ENCODE measurements at places on chromosomes 3 and 15. TPM values are rescaled to one million over a fixed set of nuclear protein-coding genes. Genes with fewer than 3 reads are reported as not detected.

DNA sequence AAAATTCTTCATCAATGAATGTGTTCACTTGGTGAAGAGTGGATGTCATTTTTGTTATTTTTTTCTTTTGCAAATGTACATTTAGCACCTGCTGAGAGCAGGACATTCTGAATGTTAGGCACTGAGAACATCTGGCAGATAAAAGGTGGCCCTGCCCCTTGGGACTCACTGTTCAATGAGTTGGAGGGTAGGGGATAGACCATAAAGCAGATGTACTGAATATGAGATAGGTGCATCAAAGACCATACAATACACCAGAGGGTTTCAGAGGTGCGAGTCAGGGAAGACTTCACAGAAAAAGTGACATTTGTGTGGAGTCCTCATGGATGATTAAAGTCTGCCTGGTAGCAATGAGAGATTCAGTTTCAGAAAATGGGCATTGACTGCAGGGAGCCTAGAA lies 34.2 kb downstream of the EEFSEC start:
- no peak for DNase-seq

GRCh38 chr3:121269389-121269788 lies 276.4 kb downstream of the POLQ start:
- no peak for DNase-seq

- DNase-seq = no peak
Observed at GRCh38 chr3:7700977-7701376, 800.6 kb upstream of the LMCD1 start.

DNA sequence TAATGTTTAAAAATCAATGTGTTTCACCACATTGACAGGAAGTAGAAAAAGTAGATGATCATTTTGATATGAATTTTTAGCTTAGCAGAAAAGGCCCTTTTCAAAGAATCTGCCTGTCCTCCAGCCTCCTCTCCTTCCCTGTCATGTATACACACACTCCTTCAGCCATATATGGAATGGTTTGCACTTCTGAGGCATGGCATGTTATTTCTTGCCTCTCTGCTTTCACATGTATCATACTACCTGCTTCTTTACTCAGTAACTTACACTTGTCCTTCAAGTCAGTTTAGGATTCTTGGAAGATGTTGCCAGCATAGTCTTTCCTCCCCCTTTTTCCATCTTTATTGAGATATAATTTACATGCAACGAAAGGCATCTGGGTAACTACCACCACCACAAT lies 79.0 kb downstream of the REC114 start:
- no peak for DNase-seq

GRCh38 chr15:70633991-70634390 lies 129.4 kb downstream of the UACA start:
- no peak for DNase-seq

DNA sequence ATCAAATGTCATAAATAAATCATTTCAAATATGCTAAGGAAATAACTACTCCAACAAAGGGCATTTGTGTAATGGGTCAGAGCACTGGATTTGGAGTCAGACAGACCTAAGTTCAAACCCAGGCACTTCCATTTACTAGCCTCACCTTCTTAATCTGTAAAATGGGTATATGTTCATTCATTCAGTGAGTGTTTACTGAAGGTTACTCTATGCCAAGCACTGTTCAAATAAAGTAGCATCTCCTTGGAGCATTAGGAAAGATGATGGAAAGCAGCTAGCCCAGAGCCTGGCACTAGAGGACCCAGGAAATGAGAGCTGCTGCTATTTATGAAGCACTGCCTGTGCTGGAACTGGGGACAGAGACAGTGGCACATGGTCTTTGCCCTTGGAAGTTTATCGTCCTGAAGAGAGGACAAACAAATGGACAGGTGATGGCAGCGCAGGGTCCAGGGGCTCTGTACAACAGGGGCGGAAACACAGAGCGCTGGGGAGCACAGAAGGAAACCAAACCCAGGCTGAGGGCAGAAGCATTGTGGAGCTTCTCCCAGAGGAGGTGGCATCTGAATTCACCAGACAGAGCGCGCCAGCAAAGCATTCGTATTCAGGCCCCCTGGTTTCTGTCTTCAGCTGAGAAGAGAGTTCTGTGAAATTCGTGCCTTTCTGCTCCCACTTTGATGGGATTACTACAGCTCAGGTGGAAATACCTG lies 19.0 kb downstream of the TM4SF4 start:
- no peak for DNase-seq

GRCh38 chr3:152938974-152939636 lies 104.2 kb downstream of the P2RY1 start:
- DNase-seq = no peak

- no peak for DNase-seq
Observed at GRCh38 chr3:184332370-184333090, 4.9 kb upstream of the FAM131A start.

- peak; percentile 38 for DNase-seq
Observed at GRCh38 chr15:65870889-65871533, 1.7 kb downstream of the RAB11A start.

GRCh38 chr3:146087116-146087515 lies 73.9 kb downstream of the PLOD2 start:
- no peak for DNase-seq

- peak; percentile 21 for DNase-seq
Observed at GRCh38 chr15:43132830-43133429, 456 bp upstream of the TMEM62 start.

GRCh38 chr3:69738859-69739203 lies 433 bp upstream of the MITF start:
- no peak for DNase-seq

DNA sequence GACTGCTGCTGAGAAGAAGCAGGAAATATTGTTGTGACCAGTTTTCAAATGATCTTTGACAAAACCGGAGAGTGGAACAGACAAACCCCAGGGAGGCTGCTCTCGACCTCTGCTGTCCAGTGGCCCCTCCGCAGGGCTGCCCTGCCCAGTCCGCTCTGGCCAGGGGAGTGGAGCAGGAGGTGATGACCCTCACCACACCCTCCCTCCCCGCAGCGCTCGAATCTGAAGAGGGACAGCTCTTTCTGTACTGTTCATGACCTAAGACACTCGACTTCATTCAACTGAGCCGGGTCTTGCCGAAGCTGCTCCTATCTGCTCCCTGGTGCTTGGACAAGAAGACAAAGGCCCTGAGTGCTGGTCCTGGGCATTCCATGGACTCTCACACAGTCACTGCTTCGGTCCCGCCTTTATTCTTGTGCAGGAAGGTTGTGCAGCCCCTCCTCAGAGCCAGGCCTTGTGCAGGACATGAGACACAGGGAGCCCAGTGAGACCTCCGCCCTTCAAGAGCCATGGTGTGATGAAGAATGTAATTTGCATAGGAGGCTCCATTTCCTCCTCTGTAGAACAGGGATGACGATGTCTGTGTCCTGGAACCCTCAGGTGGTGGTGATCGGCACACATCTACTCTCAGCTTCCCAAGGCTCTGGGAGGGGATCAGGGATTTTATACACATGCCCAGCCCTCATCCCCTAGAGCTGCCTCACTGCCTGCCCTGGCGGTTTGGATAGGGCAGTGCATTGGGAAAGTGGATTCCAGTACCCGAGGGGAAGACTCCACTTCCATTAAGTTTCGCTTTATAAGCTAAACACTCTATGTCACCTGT lies 97.1 kb upstream of the PRR20G start:
- DNase-seq = no peak

- no peak for DNase-seq
Observed at GRCh38 chr3:167996514-167996913, 99.2 kb downstream of the GOLIM4 start.

DNA sequence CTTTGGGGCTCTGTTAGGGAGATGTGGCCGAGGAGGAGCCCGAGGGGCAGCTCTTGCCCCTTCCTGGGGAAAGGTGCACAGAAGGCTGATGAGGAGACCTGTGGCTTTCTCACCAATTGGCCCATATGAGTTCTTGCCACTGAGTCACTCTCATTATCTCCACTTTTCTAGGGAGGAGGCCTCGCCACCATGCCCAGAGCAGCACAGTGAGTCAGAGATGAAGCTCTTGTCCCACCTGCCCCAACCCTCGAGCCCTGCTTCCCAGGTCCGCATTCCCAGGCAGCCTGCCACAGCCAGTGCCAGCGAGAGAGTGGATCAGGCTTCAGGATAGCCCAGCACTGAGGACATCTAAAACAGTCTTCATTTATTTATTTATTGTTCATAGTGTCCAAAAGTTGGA lies 53.5 kb downstream of the AMOTL2 start:
- no peak for DNase-seq

DNA sequence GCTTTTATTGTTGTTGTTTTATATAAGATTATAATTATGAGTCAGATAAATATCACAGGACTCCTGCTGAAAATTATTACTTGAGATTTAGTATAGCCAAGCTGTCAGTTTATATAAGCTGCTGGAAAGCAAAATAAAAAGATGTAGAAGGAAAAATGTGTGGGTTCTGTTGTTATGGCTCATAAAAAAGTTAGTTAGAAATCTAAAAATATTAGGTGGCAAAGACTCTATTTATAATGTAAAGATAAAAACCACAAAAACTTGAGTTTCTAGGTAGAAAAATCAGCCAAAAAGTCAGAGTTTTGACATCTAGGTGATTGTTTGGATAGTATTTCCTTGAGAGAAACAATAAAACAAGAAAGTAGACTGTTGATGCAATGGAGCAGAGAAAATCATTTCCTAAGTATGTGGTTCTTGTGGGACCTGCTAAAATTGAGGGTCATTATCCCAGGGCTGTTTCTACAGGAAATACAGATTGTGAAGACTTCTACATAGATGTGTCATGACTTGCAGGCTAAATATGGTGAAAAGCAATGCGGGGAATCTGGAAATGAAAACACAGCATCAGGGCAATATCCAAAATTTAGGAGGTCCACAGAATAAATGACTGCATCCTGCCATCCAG lies 1109.6 kb upstream of the CADM2 start:
- no peak for DNase-seq

DNA sequence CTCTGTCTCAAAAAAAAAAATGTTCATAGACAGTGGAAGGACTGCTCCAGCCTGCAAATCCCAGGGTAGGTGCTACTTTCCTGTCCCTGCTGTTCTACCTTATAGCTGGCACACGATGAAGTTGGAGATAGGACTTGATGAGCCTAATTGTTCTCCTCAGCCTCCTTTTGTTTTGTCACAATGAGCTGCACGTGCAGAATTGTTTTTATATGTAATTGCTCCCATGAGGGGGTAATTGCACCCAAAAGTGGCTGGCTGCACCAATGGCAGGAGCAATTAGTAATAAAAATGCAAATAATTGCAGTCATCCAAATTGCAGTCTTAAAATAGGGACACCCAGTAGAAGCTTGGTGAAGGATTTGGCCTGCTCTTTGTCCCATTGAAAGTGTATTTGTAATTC lies 63.0 kb upstream of the PFN2 start:
- no peak for DNase-seq

DNA sequence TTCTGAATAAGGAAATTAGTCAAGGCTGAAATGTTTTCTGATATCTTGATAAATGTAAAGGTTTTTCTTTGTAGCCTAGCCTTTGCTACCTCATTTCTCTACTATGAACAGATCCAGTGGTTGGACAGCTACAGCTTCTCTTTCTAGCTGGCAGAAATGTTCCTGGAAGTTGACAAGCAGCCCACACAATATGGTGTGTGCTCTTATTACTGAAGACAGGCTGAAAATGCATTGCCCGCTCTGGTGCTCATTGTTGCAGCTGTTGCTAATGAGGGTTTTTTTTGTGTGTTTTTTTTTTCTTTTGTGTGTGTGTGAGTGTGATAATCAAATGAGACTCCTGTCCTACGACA lies 844.3 kb upstream of the SEMA6D start:
- no peak for DNase-seq

DNA sequence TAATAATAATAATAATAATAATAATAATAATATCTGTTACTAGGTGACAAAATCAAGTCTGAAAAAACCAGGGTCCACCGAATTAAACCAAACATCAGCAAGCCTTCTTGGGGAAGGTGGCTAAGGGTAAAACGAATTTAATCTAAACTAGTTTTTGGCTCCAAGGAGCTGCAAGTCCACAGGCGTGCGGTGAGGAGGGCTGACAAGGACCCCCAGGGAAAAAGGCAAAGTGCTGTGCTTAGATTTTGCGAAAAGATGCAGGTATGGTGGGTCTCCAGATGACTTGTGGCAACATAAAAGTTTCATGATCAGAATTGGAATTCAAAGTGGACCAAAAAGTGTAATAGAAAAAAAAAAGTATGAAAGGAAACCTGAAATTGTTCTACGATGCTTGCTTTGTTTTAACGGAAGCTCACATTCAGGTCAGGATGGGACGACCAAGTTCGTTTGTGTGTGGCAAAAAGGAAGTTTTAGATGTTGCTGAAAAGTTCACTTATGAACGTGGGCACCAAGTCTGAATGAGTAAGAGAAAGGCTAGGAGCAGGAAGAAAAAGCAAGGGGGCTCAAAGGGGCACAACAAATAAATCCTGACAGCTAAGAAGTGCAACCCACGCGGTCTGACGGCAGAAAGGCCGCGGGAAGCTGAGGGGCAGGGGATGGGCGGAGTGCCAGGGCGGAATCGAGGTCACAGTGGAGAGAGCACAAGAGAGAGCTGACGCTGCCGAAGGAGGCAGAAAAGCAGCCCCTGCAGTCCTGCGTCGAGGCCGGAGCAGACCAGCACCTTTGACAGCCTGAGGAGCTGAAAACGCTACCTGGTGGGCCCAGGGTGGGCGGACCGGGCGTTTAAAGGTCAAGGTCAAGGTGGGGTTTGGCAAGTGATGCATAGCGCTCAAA lies 1.1 kb downstream of the WDR82 start:
- DNase-seq = peak; percentile 77

- DNase-seq = no peak
Observed at GRCh38 chr3:154701055-154701454, 271.1 kb upstream of the GPR149 start.

- no peak for DNase-seq
Observed at GRCh38 chr3:14570864-14571263, 30.7 kb upstream of the GRIP2 start.

DNA sequence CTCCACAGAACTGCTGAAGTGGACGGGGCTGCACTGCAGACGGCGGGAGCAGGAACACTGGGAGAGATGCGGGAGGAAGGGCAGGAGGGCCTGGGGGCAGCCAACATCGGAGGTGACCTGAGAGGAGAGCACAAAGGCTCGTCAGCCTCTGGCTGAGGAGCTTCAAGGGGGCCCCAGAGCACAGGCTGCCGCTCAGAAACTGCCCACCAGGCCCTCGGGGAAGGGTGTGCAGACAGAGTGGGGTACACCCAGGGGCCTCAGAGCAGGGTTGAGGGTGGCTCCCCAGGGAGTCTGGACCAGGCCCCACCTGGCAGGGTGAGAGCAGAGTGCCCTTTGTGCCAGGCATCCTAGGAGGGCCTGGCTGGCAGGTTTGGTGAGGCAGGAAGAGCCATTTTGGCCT lies 14.7 kb upstream of the RHO start:
- DNase-seq = no peak

- DNase-seq = no peak
Observed at GRCh38 chr3:186137051-186137685, 28.3 kb upstream of the ETV5 start.

GRCh38 chr3:52317208-52318000 lies 1.3 kb downstream of the DNAH1 start:
- peak; percentile 91 for DNase-seq

THAP10 gene
- 3.2 TPM for polyA plus RNA-seq

GPX1 gene
- 661 TPM for polyA plus RNA-seq

SLC12A1 gene
- not detected for polyA plus RNA-seq

FMN1 gene
- 9.1 TPM for polyA plus RNA-seq

HDC gene
- not detected for polyA plus RNA-seq

MESP1 gene
- 0.74 TPM for polyA plus RNA-seq

ALDH1A2 gene
- polyA plus RNA-seq = not detected

HCN4 gene
- not detected for polyA plus RNA-seq

SAXO2 gene
- 5.4 TPM for polyA plus RNA-seq

FBXW12 gene
- 0.07 TPM for polyA plus RNA-seq

ZIC4 gene
- 2.0 TPM for polyA plus RNA-seq

BLOC1S6 gene
- 14.1 TPM for polyA plus RNA-seq

All from SK-N-SH (cell line).